ENCODE measurements at places on chromosomes 2 and 18. TPM values are rescaled to one million over a fixed set of nuclear protein-coding genes. Genes with fewer than 3 reads are reported as not detected.

GRCh38 chr18:67514465-67514864 lies 2.1 kb downstream of the DSEL start:
- peaks cover 35% of the 10 kb centered on the region for H3K4me1 ChIP-seq
- H3K27me3 ChIP-seq: no peaks in the 10 kb centered on the region
- H3K36me3 ChIP-seq: no peaks in the 10 kb centered on the region
- no peak for DNase-seq
- H3K27ac ChIP-seq: no peak overlapping the region
- no peak overlapping the region for H3K4me3 ChIP-seq

The CAVIN2 gene
- 139 TPM for total RNA-seq

- H3K4me3 ChIP-seq: no peak overlapping the region
- no peak for DNase-seq
- H3K4me1 ChIP-seq: no peaks in the 10 kb centered on the region
- H3K36me3 ChIP-seq: no peaks in the 10 kb centered on the region
- H3K27me3 ChIP-seq: peaks cover 28% of the 10 kb centered on the region
These were observed 39.4 kb downstream of the MYT1L start for GRCh38 chr2:2291500-2292260.

GRCh38 chr2:57622009-57622408 lies 424.6 kb upstream of the VRK2 start:
- no peaks in the 10 kb centered on the region for H3K4me1 ChIP-seq
- no peak for DNase-seq
- no peak overlapping the region for H3K4me3 ChIP-seq
- no peak overlapping the region for H3K27ac ChIP-seq
- H3K36me3 ChIP-seq: no peaks in the 10 kb centered on the region

The PFN4 gene
- total RNA-seq: not detected

DNA sequence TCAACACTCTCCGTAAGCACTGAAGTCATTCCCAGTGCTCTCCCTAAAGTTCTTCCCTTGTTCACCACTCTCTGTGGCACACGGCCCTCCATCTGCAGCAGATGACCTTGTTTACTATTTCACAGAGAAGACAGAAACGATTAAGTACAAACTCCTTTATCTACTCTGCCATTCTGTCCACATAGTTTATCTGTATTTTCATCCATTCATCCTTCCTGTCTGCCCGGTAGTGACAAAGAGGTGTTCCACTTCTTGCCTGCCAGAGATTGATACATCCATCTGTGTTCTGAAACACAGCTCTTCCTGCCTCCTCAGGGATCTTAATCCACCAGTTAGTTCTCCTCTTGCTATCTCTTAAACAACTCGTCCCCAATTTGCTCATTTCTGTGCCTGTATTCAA lies 77.9 kb upstream of the CD226 start:
- H3K36me3 ChIP-seq: peaks cover 13% of the 10 kb centered on the region
- no peak for DNase-seq
- no peak overlapping the region for H3K4me3 ChIP-seq
- no peaks in the 10 kb centered on the region for H3K4me1 ChIP-seq

The CHRNG gene
- total RNA-seq: not detected

DNA sequence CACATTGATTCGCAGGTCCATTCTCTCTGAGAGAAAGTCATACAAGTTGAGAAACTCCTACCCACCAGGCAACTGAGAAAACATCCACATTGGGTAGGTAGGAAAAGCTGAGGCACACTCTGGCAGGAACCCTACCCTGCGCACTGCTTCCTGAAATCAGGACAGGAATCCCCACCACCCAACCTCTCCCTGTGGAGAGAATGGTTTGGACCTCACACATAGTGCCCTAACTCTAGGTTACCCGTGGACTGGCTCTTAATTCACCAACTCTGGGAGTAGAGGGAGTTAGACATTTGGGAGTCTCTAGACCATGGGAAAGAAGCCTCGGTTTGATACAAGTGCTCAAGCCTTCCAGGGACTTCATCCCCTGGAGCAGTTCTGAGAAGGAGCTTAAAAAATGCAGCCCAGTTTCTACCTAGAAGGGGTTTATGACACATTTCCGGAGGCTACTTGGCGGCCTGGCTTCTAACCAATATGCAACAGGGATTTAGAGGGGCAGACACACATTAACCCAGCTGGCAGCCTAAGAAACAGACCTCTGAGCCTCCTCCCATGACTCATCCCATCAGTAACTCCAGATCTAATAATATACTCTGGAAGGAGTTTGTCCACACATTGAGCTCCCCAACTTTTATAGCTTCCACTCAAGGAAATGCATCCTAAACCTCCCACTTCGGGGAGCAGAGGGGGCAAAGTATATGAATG lies 136.7 kb downstream of the EML6 start:
- DNase-seq: no peak
- no peak overlapping the region for H3K27ac ChIP-seq
- no peaks in the 10 kb centered on the region for H3K36me3 ChIP-seq
- H3K27me3 ChIP-seq: no peaks in the 10 kb centered on the region
- H3K4me3 ChIP-seq: no peak overlapping the region

DNA sequence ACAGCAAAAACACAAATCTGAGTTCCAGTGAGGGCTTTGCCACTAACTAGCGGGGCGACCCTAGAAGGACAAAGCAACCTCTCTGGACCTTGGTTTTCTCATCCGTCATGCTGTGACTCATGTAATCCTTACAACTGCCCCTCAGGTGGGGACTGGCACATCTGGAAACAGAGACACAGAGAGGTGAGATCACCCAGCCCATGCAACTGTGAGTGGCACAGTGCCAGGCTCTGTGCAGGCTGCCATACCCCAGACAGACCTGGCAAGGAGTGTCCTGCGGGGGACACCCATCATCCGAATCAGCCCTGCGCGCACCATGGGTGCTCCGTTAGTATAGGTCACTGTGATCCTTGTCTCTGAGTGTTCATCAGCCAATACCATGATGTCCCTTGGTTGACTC lies 198.3 kb downstream of the SMAD7 start:
- no peak for DNase-seq
- H3K27me3 ChIP-seq: no peaks in the 10 kb centered on the region
- no peaks in the 10 kb centered on the region for H3K36me3 ChIP-seq

- no peaks in the 10 kb centered on the region for H3K4me1 ChIP-seq
- DNase-seq: peak; percentile 50
- no peaks in the 10 kb centered on the region for H3K36me3 ChIP-seq
- no peaks in the 10 kb centered on the region for H3K27me3 ChIP-seq
- no peak overlapping the region for H3K27ac ChIP-seq
These were observed 66.7 kb upstream of the BCL2L11 start for GRCh38 chr2:111053825-111054515.

DNA sequence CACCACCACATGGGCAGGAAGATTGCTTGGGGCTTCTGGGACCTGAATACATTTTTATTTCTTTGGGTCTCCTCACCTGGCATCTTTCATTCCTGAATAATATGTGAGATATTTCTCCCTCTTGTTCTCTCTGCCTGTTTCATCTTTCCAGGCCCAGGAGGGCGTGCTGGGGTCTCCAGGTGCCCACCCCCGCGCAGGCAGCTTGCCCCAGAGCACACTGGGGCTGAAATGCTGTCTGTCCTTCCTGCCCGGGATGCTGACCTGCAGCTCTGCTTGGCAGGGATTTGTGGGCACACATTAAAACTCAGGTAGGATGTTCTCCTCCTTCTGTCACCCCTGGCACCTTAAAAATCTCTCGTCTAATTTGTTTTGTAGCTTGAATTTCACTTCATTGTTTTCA lies 39.7 kb upstream of the TEX51 start:
- no peaks in the 10 kb centered on the region for H3K36me3 ChIP-seq
- no peaks in the 10 kb centered on the region for H3K4me1 ChIP-seq
- no peaks in the 10 kb centered on the region for H3K27me3 ChIP-seq
- DNase-seq: peak; percentile 50
- H3K27ac ChIP-seq: no peak overlapping the region

The ST6GAL2 gene
- 3.6 TPM for total RNA-seq

GRCh38 chr18:58567453-58568196 lies 61.3 kb downstream of the ALPK2 start:
- no peak for DNase-seq
- H3K36me3 ChIP-seq: no peaks in the 10 kb centered on the region
- H3K4me3 ChIP-seq: no peak overlapping the region
- H3K4me1 ChIP-seq: peaks cover 8% of the 10 kb centered on the region
- H3K27me3 ChIP-seq: no peaks in the 10 kb centered on the region
- H3K27ac ChIP-seq: no peak overlapping the region

DNA sequence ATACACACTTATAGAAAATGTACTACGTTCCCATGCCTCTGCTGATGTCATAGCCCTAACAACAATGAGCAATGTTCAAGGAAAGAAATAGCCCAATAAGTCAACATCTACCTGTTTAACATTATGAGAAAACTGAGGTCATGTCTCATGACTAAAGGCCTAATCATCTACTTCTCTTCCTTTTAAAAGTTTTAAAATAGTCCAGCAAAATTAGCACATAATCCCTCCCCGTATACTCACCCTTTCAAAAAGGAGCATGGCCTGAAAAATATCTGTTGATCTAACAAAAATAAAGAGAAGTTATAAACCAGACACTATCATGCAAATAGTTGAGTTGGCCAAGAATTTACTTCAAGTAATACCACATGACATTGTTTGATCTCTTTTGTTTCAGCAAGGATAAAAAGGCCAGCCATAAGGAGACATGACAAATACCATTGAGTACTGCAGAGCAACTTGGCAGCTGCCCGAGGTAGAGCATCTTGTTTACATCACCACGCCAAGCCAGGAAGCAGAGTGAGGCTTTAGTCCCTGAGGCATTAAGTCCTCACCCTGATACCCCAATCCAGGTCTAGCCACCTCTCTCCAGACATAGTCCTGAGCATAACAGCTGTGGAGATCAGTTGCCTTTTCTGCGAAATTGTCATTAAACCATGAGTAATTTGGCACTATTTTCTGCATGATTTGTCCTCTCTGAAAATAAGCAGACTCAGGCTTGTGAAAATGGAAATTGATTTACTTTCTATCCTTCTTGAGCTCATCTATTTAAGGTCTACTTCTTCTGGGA lies 137.4 kb upstream of the ETAA1 start:
- H3K4me1 ChIP-seq: peaks cover 29% of the 10 kb centered on the region
- H3K4me3 ChIP-seq: peak overlapping the region; percentile 25
- no peaks in the 10 kb centered on the region for H3K36me3 ChIP-seq

- DNase-seq: no peak
- H3K27me3 ChIP-seq: no peaks in the 10 kb centered on the region
- no peaks in the 10 kb centered on the region for H3K4me1 ChIP-seq
- no peaks in the 10 kb centered on the region for H3K36me3 ChIP-seq
- no peak overlapping the region for H3K4me3 ChIP-seq
These were observed 141.8 kb downstream of the SMAD2 start for GRCh38 chr18:47788621-47789020.

The ALPI gene
- 0.17 TPM for total RNA-seq

DNA sequence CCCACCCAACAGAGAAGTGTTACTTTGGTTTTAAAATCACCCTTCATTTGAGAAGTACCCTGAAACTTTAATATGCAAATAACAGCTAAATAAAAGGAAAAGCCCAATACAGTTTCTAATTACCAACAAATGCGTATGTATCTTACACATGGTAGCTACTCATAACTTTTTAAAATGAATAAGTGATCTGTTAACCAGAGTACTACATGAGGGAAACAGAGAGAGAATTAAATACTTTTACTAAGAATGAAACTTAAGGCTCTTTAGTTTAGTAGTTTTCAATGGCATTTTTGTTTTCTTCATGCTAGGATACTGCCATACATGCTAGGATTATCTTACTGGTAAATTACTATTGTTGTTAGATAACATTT lies 39.1 kb upstream of the NABP1 start:
- no peak overlapping the region for H3K4me3 ChIP-seq
- H3K27me3 ChIP-seq: no peaks in the 10 kb centered on the region
- no peak overlapping the region for H3K27ac ChIP-seq
- no peak for DNase-seq
- no peaks in the 10 kb centered on the region for H3K36me3 ChIP-seq

DNA sequence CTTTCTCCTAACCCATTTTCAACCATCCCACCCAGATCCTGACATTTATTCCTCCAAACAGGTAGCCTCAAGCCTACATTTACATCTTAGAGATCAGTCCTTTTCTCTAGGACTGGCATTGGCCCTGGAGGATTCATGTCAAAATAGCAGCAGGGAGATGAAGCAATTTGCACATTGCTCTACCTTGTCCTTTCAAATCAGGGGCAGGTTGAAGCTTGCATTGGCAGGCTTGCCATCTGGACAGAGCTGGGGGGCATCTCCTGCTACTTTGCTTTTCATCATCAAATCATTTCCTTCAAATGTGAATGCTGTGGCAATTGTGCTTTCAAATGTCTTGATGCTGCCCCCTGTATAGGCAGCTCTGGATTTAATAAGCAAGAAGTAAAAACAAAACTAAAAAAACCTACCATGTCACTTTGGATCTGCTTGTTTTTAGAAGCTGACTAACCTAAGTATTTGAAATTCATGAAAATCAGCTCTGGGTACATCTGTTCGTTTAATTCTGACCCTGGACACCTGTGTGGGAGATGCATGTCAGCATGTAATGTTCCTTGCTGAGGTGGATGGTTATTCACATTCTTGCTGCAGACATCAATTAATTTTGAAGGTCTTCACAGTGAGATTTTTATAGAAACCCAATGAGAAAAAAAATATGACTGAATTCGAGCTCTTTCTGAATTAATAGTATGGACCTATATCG lies 47.9 kb downstream of the KIF5C start:
- no peak overlapping the region for H3K27ac ChIP-seq
- DNase-seq: peak; percentile 85
- no peaks in the 10 kb centered on the region for H3K27me3 ChIP-seq
- H3K36me3 ChIP-seq: no peaks in the 10 kb centered on the region
- H3K4me3 ChIP-seq: no peak overlapping the region
- H3K4me1 ChIP-seq: no peaks in the 10 kb centered on the region

- H3K27me3 ChIP-seq: no peaks in the 10 kb centered on the region
- no peak overlapping the region for H3K27ac ChIP-seq
- no peaks in the 10 kb centered on the region for H3K4me1 ChIP-seq
- no peaks in the 10 kb centered on the region for H3K36me3 ChIP-seq
These were observed 16.6 kb upstream of the SPP2 start for GRCh38 chr2:234033885-234034284.

The TLX2 gene
- 0.99 TPM for total RNA-seq

GRCh38 chr2:114160263-114160981 lies 270.5 kb downstream of the ACTR3 start:
- H3K27me3 ChIP-seq: no peaks in the 10 kb centered on the region
- H3K36me3 ChIP-seq: no peaks in the 10 kb centered on the region
- no peaks in the 10 kb centered on the region for H3K4me1 ChIP-seq
- DNase-seq: no peak
- no peak overlapping the region for H3K4me3 ChIP-seq

The CPO gene
- total RNA-seq: 0.33 TPM

GRCh38 chr2:129334128-129334527 lies 645.3 kb upstream of the RAB6C start:
- no peak for DNase-seq
- no peaks in the 10 kb centered on the region for H3K36me3 ChIP-seq
- H3K27ac ChIP-seq: no peak overlapping the region
- H3K4me1 ChIP-seq: no peaks in the 10 kb centered on the region
- no peak overlapping the region for H3K4me3 ChIP-seq

The REG1A gene
- 0.45 TPM for total RNA-seq

The FBXO48 gene
- total RNA-seq: 0.83 TPM

GRCh38 chr2:157443795-157444640 lies at the start of gene CYTIP:
TSS of gene CYTIP (minus strand) at chr2:157444089. CDS start at chr2:157444020, 69 bp downstream.
- H3K27me3 ChIP-seq: no peaks in the 10 kb centered on the region
- peak within 1 kb of the TSS; percentile 6 for H3K4me3 ChIP-seq
- no peak for DNase-seq
- H3K27ac ChIP-seq: peak within 1 kb of the TSS; percentile 35
- no peaks in the 10 kb centered on the region for H3K36me3 ChIP-seq

Data from esophagus muscularis mucosa (tissue), 4 donors.